ENCODE measurements at places on chromosomes 2 and 18.

DNA sequence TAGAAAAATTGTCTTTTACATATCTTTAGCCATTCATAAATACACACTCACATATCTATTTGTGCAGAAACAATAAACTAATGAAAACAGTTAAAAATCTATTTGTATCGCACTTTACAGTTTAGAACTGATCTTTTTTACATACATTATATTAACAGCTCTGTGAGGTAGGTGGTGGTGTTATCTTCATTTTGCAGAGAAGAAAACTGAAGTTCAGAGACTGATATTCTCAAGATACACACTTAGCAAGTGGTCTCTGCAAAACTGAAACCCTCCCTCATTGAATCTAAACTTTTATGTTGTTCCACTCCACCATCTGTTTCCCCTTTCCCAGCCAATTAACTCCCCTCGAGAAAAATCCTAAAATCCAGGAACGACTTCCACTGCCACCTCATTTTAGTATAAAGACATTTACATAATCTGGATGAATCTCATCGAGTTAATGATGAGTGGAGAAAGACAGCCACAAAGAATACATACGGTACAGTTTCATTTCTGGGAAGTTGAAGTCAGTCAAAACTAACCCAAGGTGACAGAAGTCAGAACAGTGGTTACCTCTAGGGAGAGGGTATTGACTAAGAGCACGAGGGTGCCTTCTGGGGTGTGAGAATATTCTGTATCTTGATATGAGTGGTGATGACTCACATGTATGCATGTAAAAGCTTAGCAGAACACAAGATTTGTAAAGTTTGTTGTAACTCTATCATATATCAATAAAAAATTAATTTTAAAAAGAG is 524.2 kb upstream of the TCF4 start:
- peak; percentile 24 for DNase-seq

- no peak for DNase-seq
Measured at GRCh38 chr2:191128172-191128910, 22.5 kb downstream of the STAT4 start.

DNA sequence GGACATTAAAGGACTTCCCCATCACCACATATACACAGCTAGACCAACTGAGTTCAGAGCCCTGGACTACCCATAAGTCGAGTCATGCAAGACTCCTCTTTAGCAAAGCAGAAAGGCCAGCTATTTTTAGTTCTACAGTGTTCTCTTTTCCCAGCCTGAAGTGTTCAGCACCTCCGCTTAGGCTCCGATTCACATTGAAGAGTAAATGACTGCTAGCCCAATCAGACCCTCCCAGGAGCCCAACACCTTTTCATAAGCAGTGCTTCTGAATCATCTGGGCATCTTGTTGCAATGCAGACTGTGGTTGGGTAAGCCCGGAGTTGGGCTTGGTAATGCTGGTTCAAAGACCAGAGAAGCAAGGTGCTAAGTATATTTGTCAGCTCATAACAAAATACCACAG is 138.6 kb upstream of the MSH6 start:
- no peak for DNase-seq

DNA sequence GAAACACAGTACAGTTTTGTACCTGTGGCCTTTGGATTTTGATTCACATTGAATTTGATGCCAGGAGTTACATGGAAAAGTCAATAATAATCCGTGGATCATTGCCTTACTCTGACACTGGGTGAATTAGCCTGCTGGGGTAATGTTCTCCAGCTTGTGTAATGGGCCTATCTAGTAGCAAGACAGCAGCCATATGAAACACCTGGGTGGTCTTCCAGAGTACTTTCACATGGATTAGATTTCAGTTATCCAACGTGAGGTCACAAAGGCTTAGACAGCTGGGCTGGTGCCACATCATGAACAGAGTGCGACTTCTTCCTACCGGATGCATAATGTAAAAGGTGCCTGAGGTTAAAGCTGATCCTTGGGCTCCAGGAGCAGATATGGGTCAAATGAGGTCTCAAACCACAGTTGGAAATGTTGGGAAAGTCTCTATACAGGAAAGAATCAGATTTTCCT is 486.8 kb downstream of the PARD3B start:
- no peak for DNase-seq

DNA sequence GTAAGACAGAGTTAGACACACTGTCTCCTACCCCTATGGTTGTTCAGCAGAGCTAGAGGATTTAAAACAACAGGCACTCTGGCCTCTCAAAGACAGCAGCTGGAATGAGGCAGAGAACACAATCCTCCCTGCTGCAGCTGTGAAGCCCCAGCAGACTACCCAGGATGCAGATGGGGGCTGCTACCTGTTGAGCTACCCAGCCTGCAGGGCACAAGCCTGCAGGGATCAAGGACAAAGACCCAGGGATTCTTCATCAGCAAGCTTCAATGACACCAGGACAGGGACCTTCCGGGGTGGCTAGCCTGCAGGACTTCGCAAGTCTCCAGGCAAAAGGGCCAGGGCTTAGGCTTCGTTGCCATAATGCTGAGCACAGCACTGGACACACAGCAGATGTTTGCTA is 27.2 kb downstream of the GALNT14 start:
- DNase-seq: no peak

DNA sequence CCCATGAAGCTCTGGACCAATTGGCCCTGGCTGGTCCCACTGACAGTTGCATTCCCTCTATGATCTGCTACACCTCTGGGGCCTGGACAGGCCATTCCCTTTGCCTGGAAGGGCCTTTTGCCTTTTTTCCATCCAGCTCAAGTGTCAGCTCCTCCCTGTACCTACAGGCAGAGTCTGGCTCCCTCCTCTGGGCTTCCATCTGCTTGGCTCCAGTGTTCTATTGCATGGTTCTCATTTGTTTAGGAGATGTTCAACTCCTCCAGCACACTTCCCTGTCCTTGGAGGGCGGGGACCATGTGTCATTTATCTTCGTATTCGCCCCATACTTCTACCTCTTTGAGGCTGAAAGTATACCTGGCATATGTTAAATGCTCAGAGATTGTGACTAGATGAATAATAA is 61.1 kb downstream of the PRKCE start:
- DNase-seq: no peak

- DNase-seq: peak; percentile 36
Measured at GRCh38 chr2:56263876-56264275, 80.1 kb downstream of the CCDC85A start.

GRCh38 chr2:4900861-4901770 is 791.1 kb upstream of the SOX11 start:
- DNase-seq: no peak

DNA sequence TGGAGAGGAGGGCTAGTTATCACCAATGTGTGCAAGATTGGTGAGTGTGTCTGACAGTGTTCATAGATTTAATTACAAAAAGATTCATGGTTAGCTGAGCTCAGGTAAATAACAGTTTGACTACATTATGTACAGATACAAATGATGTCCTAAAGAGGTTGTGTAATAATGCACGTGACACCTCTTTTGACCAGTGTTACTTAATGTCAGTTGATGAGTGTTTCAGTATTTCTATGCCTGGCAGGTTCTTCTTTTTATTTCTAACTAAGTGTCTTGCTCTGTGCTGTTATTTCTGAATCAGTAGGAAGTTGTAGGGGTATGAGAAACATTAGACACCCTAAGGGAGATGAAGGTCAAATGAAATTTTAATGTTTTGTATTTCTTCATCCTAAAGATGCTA is 7.9 kb upstream of the INHBB start:
- no peak for DNase-seq

GRCh38 chr2:8605351-8606065 is 76.3 kb upstream of the ID2 start:
- DNase-seq: peak; percentile 51

DNA sequence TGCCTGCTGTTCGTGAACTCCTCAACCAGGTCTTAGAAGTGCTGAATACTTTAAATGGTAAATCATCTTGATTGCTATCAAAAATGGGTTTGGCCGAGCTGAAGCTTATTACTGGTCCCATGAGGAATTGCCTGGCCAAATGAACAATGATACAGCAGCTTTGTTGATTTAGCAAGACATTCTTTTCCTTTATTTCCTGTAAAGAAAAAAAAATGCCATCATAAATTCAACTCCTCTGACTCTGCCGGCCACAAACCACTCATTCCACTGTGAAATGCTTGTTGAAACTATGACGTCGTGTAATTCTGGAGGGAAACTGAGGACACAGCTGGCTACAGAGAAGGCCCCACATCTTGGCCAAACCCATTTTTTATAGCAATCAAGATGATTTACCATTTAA is 74.2 kb upstream of the ID2 start:
- DNase-seq: peak; percentile 87

- no peak for DNase-seq
Measured at GRCh38 chr2:9814129-9814868, 29.0 kb upstream of the TAF1B start.

GRCh38 chr2:202152104-202152715 is 79.2 kb downstream of the KIAA2012 start:
- DNase-seq: peak; percentile 62

GRCh38 chr18:44708451-44709083 is 27.9 kb downstream of the SETBP1 start:
- DNase-seq: peak; percentile 25

DNA sequence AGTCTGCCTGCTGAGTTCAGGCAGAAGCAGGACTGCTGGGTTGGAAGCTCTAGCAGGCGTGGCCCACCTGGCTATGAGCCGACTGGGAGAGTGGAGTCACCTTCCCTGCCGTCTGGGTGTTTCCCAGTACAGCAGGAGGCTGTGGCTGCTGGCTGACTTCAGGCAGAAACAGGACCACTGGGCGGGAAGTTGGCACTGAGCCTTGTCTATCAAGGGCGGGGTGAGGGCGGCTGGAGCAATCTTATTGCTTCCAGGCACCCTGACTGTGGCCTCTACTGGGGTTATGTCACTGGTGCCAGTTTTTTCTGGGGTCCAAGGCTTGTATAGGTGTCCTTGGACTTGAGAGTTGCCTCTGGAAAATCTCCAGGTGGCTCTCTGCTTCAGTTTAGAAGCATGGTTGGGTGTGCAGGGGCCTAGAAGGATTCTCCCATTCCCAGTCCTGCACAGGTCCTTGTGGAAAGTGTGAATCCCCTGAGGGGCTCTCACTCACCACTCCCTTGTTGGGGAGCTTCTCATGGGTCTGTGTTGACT is 30.5 kb downstream of the LTBP1 start:
- no peak for DNase-seq

- DNase-seq: no peak
Measured at GRCh38 chr2:97779141-97779540, 65.8 kb downstream of the ZAP70 start.

DNA sequence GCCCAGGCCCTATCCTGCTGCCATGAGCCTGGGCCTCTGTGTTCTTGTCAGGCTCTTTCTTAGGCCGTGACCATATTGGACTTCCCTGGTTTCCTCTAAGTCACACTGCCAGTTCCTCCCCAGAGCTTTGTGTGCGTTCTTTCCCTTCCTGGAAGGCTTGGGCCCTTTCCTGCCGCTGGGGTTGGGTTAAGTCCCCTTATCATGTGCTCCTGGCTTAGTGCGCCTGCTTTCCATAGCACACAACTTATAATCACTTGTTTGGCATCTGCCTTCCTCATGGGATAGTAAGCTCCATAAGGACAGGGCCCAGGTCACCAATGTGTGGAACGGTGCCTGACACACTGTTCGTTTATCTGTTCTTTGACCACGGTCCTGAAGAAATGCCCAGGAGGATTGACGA is 31.3 kb downstream of the NIFK start:
- no peak for DNase-seq

DNA sequence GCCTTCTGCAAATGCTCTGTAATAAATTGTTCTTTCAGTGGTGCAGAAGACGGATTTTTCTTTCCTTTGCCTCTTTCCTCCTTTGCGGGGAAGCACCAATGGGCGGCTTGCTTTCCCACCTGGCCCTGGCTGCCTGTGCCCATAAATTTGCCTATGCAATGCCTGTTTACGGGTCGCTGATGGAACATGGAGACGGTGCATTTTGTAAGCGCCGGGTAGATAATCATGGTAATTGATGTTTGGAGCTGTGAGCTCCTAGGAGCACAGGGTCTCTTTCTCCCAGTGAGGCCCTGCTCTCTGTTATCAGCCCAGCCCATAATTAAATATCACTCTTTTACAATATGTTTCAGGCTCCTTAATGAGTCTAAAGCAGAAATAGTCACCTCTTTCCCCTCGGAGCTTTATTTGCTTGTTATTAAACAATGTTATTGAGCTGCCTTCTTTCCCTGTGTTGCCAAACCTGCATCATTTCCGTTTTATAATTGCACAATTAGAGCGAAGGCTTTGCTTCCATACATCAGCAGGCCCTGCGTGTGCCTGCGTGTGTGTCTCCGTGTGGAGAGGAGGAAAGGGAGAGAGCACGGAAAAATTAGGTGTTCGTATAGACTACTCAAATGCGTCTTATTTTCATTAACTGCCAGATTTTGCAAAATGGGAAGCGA is 437.4 kb upstream of the POU3F3 start:
- DNase-seq: no peak

DNA sequence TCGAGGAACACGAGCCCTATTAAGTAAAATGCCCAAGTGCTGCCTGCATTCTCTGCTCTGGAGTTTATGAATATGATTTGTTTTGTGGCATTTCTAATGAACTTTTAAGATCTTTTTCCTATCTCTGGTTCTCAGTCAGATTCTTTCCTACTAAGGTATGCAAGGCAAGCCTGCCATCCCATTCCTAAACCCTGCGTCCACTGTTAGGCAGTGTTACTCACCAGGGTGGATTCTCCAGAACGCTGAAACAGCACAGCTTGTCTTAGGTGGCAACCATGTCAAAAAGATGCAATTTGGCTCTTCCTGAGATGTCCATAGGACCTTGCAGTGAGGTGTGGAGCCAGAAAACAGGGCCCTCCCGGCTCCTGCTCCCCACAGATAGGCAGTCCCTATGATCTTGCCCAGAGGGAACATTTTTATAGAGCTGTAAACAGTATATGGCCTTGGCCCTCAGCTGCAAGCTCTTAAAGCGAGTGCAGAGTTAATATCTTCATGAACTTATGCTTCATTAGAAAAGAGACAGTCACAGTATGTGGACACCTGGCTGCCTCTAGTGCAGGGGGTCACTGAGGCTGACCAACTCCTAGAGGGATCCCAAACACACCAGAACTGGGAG is 84.4 kb downstream of the TPGS2 start:
- DNase-seq: peak; percentile 63

DNA sequence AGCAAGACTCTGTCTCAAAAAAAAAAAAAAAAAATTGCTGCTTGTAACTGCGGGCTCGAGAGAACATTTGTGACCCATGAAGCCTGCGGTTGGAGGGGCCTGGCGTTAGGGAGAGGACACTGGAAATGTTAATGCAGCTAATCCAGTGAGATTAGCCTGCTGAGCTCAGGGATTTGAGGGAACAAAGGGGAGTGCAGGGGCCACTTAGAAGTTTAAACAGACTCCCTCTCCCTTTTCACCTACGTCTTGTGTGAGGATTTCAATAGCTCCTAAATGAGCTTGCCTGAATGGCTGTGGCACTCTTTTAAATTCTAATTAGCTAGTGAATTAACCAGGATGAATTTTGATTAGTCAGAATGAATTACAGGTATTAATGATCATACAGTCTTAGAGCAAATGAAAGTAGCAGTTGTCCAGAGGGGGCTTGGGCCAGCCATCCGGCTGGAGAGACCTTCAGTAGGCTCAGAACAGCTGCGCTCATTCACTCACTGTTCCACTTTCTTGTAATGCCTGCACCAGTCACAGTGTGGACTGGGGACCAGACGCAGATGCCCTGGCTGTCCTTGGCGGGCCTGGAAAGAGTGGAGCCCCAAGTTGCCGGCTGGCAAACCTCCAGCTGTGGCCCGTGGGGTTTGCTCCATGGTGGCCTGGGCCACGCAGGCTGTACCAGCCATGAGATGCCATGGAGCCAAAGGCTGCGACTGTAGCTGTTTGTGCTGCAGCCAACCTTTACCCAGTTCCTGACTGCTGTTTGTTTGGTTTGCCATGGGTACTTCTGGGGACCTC is 20.8 kb downstream of the LDLRAD4 start:
- no peak for DNase-seq

GRCh38 chr2:175393851-175394250 is 212.3 kb upstream of the ATP5MC3 start:
- DNase-seq: no peak
